Stimulated activated CD4-positive, alpha-beta T cell treated with anti-CD3 and anti-CD28 coated beads, Interleukin-15, amount 100 ng/mL, for 1 hour (primary cell): ENCODE measurements at places on chromosomes 3 and 15.

GRCh38 chr3:110327870-110328269, 743.7 kb upstream of the NECTIN3 start:
- DNase-seq, result no peak

DNA sequence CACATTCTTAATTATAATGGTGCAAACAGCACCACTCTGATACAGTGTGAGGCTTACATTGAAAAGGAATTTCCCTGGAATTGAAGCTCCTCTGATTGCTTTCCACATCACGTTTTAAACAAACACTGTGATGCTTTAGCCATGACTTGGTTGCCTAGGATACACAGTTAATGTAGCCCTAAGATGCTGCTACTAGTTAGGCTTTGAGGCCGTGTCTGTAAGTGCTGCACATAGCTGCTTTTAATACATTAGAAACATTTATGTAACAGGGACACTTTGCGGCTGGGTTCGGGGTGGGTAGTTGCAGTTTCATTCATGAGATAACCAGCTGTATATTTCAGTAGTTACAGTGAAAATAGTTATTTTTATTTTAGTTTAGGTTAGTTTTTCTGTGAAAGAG, 334.7 kb downstream of the NLGN1 start:
- no peak for DNase-seq

GRCh38 chr15:42035435-42035761, 14.6 kb upstream of the PLA2G4E start:
- DNase-seq, result no peak

DNA sequence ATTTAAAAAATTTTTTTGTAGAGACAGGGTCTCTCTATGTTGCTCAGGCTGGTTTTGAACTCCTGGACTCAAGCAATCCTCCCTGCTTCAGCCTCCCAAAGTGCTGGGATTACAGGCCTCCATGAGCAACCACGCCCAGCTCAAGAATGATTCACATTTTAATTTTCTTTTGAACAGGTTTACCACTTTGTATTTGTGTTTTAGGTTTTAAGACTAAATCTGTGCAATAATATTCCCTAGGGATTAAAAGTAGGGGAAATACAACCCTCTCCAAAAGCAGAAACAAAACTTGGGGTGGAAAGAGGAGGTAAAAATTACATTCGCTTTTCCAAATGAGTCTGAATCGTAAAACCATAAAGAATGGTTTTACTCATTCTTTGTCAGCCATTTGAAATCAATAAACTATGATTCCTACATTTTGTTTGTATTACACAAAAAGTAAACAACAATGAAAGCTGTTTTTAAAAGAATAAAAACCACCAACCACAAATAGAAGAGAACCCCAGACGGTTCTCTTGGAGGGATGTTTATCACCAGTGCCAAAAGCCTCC, 37.8 kb downstream of the SLC24A1 start:
- no peak for DNase-seq

GRCh38 chr3:23807424-23808015, 1.8 kb downstream of the UBE2E1 start:
- no peak for DNase-seq

- DNase-seq, result peak; percentile 5
These were observed 63.5 kb upstream of the CLDN18 start for GRCh38 chr3:137946356-137946973.

- DNase-seq, result no peak
These were observed 180.6 kb upstream of the LRRN1 start for GRCh38 chr3:3618623-3619022.

- DNase-seq, result no peak
These were observed 18.6 kb downstream of the PLD1 start for GRCh38 chr3:171791692-171792076.

GRCh38 chr3:156297582-156297981, 177.2 kb downstream of the KCNAB1 start:
- no peak for DNase-seq

GRCh38 chr3:87468938-87469337, 192.6 kb upstream of the POU1F1 start:
- DNase-seq, result no peak

DNA sequence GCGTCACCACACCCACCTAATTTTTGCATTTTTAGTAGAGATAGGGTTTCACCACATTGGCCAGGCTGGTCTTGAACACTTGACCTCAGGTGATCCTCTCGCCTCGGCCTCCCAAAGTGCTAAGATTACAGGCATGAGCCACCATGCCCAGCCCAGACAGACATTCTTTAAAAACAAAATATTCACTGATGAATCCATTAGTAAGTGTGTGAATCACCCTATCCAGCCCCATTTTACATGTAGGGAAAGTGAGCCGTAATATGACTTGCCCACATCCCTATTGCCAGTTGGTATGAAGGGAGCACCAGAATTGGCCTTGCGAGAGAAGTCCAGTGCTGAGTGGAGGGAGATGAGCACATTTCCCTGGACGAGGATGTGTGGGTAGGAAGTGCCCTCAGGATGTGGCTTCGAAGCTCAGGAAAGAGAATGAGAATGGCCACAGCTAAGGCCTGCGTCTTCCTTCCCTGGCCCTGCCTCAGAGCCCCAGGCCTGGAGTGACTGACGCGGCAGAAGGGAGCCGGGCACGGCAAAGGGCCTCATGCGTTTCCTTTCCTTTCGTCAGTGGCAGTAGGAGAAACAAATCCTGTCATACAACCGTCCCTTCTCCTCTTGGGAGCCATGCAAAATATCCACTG, 28.3 kb upstream of the ETV5 start:
- no peak for DNase-seq

- no peak for DNase-seq
These were observed 89.7 kb upstream of the XCR1 start for GRCh38 chr3:46116996-46117395.

GRCh38 chr3:124584245-124584551, 146.1 kb upstream of the UMPS start:
- DNase-seq, result no peak

GRCh38 chr3:190074817-190075216, 45.9 kb downstream of the P3H2 start:
- no peak for DNase-seq

DNA sequence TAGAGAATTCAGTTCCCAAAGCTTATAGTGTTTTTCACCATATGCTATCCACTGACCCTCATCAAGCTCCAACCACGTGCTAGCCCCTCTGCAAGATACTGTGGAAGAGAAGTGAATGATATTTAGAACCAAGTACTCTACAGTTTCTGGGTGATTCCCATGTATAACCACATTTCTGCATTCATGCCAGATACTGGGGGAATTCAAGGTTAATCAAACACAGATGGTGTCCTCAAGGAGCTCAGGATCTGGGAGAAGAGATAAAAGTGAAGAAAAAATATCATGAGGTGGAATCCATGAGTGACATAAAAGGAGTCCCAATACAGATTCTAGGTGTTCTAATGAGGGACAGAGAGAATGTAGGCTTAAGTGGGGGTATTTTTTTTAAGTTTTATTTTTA, 195.8 kb downstream of the FHIT start:
- no peak for DNase-seq

DNA sequence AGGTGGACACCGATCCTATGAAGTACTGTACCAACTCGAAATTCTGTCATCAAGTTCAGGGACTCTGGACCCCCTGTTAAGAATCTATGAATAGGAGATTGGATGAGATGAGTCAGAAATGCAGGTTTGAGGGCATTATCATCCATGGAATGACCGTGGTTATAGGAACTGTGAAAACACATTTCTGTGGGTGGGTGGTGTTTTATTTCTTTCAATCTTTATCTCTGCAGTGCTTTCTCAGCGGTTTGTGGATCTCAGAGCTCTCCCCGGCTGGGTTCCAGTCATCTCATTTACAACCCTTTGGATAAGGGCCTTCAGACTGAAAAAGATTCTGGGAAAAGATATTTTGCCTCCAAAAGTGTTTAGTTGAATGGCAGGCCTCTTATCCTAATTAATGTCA, 5.4 kb upstream of the ABHD17C start:
- no peak for DNase-seq

DNA sequence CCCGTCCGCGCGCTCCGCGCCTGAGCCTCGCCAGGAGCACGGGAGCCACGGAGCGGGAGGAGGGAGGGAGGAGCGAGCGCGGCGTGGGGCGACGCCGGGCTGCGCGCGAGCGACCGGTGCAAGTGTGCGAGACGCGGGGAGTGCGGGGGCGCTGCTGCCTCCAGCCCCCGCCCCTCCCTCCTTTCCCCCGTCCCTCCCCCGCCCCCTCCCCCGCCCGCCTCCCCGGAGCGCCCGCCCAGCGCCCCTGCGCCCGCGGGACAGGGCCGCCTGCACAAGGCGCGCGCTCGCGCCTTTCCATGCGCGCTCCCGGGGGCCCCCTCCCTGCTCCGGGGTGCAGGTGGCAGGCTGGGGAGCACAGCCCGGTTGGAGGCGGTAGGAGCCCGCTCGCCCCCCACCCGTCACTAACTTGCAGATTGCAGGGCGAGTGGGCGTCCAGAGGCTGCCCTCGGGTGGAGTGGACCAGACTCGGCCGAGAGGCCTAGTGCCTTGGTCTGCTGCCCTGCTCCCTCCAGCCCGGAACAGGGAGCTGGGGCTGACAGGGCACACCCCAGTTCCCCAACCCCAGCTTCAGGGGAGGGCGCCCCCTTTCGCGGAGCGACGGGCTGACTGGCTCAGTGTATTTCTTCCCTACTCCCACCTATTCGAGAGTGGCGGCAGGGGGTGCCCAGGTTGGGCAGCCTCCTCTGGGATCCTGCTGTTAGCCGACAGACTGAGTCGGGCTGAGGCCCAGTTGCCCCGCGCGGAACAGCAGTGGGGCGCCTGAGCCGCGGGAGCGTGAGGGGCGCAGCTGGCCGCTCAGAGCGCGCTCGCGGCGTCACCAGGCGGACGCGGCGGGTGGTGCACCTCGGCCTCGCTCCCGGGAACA, at the start of gene WNT7A:
WNT7A (minus strand) TSS at position 126 of the 865 bp plus-strand sequence. CDS start 255 bp downstream, outside the sequence.
- DNase-seq, result peak; percentile 52

GRCh38 chr15:85897895-85898717, 103.4 kb upstream of the KLHL25 start:
- no peak for DNase-seq

DNA sequence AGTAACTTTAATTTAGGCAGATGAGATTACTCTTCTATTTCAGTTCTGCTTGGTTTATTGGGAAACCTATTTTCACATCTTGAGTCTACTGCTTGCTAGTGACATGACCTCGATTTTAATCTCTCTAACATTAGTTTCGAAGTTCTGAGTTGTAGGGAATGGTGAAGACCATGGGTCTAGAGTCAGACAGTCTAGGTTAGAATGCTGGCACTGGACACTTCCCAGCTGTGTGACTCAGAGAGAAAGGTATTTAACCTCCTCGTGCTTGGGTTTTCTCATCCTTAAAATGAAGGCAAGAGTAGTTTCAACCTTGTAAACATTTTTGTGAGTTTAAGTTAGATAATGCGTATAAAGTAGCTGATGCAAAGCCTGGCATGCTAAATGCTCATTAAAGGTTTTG, 422.1 kb downstream of the GRM7 start:
- no peak for DNase-seq

- DNase-seq, result no peak
These were observed 10.4 kb downstream of the KPNA4 start for GRCh38 chr3:160554980-160555379.

GRCh38 chr3:128825117-128825725, 54.2 kb upstream of the ACAD9 start:
- DNase-seq, result no peak

GRCh38 chr15:95175914-95176658, 944.7 kb downstream of the MCTP2 start:
- DNase-seq, result no peak

DNA sequence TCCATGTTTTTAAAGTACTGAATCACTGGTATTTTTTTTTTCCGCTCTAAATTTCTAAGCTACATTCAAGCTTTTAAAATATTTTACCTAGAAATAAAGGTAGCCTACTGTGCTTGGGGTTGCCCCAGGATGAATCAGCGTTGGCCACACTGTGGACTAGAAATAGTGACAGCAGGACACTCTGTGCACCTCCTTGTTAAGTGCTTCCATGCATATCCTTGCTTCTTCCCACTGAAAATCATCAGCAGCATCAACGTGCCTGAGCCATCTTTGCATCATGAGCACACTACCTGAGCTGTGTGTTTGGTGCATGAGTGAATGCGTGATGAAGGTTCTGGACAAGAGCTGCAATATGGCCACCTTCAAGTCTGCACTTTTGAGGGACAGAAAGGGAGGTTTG, 142.0 kb upstream of the SLC2A2 start:
- DNase-seq, result no peak

- no peak for DNase-seq
These were observed 711.9 kb downstream of the CADM2 start for GRCh38 chr3:85670634-85671205.

GRCh38 chr3:175851541-175851940, 992.4 kb downstream of the NAALADL2 start:
- no peak for DNase-seq

GRCh38 chr15:62653122-62653521, 389.4 kb upstream of the TPM1 start:
- no peak for DNase-seq

GRCh38 chr15:66692808-66693596, 9.0 kb upstream of the SMAD6 start:
- DNase-seq, result no peak

- no peak for DNase-seq
These were observed 13.7 kb downstream of the PXK start for GRCh38 chr3:58346368-58346767.

DNA sequence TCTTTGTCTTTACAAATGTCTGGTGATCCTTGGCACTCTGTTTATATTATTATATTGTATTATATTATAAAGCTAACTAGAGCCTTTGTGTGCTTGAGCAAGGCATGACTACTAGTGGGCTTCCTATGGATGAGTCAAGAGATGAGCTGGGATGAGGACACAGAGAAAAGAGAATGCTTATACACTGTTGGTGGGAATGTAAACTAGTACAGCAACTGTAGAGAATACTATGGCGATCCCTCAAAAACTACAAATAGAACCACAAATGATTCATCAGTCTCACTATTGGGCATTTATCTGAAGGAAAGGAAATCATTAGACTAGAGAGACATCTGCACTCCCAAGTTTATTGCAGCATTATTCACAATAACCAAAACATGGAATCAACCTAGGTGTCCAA, 40.8 kb upstream of the MED12L start:
- no peak for DNase-seq

GRCh38 chr15:77208241-77208640, 137.3 kb upstream of the TSPAN3 start:
- no peak for DNase-seq

GRCh38 chr3:183968666-183969245, 48.9 kb downstream of the ABCC5 start:
- no peak for DNase-seq

- DNase-seq, result no peak
These were observed 161.3 kb upstream of the LPP start for GRCh38 chr3:187992609-187993008.

- DNase-seq, result no peak
These were observed 70.5 kb downstream of the PBRM1 start for GRCh38 chr3:52615166-52615565.

GRCh38 chr3:191244242-191244867, 45.3 kb downstream of the OSTN start:
- DNase-seq, result no peak

- DNase-seq, result no peak
These were observed 44.6 kb downstream of the TLE3 start for GRCh38 chr15:70053001-70053715.
